BJ (cell line): ENCODE measurements at places on chromosomes 4 and X.

- no peak for DNase-seq
Measured at GRCh38 chr4:39486221-39486804, 27.5 kb downstream of the LIAS start.

- DNase-seq = no peak
Measured at GRCh38 chr4:56745042-56745441, 63.9 kb upstream of the HOPX start.

- no peak for DNase-seq
Measured at GRCh38 chr4:176964116-176964691, 171.5 kb upstream of the VEGFC start.

DNA sequence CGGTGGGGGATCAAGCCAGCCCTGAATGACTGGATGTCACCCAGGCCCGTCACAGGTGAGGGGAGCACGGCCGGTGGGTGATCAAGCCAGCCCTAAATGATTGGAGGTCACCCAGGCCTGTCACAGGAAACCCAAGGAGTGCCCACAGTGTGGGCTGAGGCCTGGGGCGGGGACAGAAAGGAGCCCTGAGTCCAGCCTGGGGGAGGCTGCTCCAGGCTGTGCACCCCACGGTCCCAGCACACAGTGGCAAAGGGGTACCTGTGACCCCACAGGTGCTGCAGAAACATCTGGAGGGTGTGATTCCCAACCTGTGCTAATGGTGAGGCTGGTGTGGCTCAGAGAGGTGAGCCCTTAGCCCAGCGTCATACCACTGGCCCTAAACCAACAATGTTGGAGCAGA lies 6.2 kb upstream of the CPLX1 start:
- DNase-seq = no peak

DNA sequence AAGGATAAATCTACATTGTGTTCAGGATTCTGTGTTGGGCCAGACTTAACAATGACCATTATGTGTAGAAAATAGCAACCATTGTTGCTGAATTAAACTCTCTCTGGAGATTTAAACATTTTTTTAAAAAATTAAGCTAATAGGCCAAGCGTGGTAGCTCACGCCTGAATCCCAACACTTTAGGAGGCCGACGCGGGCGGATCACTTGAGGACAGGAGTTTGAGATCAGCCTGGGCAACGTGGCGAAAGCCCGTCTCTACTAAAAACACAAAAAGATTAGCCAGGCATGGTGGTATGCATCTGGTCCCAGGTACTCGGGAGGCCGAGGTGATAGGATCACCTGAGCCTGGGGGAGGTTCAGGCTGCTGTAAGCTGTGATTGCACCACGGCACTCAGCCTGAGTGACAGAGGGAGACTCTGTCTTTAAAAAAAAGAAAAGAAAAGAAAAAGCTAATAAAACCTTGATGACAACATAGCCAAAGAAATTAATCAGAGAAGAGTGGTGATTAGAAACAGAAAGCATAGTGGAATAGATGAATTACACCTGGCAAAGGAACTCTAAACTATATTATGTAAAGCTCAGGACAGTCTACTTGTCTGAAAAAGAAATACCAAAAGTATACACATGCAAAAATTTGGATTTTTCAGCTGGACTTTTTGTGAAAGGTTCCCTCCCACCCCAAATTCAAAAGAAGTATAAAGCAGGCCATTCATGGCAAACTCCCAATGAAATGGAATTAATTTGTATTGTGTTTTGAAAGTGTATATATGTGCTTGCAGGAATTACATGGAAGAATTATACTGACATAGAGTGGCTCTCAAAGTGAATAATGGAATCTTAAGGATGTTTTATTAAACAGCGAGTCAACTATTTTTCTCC lies 21.9 kb downstream of the PLS3 start:
- no peak for DNase-seq

DNA sequence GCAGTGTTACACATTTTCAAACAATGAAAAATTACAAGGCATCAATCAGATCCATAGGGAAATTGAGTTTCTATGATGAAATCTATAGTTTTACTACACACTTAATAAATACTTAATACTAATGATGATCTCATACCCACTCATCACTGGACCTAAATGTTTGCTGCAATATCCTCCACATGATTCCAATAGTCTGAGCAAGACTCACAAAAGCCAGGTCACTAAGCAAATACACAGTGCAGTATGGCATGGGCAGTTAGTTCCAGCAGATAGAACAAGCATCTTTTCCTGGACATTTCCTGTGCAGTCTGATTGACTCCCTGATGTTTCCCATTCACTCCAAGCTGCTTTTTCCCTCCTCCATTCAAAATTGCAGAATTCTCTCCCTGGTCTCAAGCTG lies 109.0 kb upstream of the ATOH1 start:
- no peak for DNase-seq

GRCh38 chrX:70907900-70908299 lies 611 bp downstream of the TEX11 start:
- no peak for DNase-seq

GRCh38 chr4:1294424-1294823 lies 4.7 kb downstream of the MAEA start:
- no peak for DNase-seq

DNA sequence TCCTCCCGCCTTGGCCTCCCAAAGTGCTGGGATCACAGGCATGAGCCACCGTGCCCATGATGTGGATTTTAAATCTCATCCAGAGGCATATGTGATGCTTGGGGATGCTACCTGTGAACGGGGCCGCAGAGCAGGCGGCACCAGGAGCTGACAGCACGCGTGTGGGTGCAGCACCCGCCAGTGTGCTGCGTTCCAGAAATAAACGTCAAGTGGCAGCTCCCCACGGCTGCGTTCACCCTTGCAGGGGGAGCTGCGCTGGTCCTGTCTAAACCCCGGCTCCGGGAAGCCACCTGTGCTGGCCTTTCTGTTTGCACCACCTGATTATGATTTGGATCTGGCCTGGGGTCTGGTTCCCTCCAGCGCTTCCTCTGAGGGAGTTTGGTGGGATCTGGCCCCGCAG lies 77.8 kb downstream of the SORCS2 start:
- no peak for DNase-seq

- DNase-seq = no peak
Measured at GRCh38 chr4:139922406-139923024, 231.5 kb downstream of the MAML3 start.

DNA sequence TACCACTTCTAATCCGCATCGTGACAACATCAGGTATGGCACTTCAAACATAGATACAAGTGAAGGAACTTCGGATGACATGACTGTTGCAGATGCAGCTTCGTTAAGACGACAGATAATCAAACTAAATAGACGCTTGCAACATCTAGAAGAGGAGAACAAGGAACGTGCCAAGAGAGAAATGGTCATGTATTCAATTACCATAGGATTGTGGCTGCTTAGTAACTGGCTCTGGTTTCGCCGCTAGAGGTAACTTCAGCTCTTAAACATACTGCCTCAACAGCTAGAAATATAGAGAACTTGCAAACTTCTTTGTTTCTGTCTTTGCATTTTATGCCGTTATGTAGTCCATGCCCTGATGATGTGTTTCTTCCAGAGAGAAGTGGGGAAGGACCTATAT lies 530.8 kb upstream of the DIPK2B start:
- no peak for DNase-seq

DNA sequence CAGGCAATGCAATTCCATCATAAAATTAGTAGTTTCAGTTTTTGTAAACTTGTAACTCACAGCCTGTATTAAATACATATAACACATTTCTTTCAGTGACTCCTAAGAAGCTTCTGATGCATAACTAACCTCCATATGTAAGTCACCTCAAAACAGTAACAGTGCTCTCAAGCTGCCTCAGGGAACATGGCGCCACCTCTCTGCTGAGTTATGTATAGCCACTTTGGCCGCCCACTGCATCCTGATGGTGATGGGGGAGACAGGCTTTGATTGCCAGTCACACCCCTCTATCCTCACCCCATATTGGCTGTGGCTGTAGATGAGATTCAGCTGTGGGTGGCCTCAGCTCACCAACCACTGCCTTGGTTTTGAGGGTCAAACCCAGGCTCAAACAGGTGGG lies 54.3 kb downstream of the LRBA start:
- no peak for DNase-seq

- no peak for DNase-seq
Measured at GRCh38 chr4:78951862-78952472, 12.7 kb upstream of the PAQR3 start.

DNA sequence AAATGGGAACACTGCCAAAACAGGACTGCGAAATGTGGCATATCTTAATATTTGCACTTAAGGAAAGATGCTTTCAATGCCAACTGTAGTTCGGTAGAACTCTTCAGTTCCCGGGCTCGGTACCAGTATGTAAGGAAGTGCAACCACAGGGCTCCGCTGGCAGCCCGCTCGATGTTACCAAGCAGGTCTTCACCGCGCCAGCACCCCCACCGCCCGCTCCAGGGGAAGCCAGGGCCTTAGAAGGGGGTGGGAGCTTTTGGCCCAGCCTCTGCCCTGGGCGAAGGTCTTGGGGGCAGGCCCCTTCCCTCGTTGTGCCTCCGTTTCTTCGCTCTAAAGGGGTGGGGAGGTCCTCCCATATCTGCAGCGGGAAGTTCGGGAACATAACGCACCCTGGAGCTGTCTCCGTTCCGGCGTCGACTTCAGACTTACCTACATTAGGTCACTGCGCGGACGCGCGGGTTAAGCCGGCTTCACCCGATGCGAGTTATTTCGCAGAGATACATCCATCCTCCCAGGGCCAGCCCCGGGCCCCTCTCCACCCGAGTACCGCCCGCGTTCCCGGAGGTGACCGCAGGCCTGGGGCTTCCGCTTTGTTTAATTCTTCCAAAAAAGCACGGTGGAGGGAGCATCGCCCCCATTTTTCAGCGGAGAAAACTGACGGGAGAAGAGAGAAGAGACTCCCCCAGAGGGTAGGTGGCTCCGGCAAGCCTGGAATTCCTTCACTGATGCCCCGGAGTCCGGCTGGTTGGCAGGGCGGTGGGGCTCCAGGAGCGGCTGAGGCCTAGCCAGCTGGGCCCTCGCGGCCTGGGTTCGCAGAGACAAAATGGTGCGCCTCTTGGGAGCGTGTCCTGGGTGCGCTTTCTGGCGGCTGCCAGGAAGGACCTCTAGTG lies 1.0 kb upstream of the HMX1 start:
- no peak for DNase-seq

GRCh38 chr4:144313370-144313769 lies 172.9 kb upstream of the GYPA start:
- no peak for DNase-seq

DNA sequence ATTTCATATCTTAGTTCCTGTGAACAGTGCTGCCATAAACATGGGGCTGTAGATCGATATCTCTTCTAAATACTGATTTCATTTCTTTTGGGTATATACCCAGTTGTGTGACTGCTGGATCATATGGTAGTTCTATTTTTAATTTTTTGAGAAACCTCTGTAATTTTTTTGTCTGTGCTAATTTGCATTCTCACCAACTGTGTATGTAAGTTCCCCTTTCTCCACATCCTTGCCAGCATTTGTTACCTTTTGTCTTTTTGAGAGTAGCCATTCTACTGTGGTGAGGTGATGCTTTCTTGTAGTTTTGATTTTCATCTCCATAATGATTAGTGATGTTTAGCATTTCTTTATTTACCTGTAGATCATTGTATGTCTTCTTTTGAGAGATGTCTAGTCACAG lies 2086.5 kb upstream of the TENM3 start:
- no peak for DNase-seq

- no peak for DNase-seq
Measured at GRCh38 chr4:138919094-138919936, 96.3 kb upstream of the NOCT start.

DNA sequence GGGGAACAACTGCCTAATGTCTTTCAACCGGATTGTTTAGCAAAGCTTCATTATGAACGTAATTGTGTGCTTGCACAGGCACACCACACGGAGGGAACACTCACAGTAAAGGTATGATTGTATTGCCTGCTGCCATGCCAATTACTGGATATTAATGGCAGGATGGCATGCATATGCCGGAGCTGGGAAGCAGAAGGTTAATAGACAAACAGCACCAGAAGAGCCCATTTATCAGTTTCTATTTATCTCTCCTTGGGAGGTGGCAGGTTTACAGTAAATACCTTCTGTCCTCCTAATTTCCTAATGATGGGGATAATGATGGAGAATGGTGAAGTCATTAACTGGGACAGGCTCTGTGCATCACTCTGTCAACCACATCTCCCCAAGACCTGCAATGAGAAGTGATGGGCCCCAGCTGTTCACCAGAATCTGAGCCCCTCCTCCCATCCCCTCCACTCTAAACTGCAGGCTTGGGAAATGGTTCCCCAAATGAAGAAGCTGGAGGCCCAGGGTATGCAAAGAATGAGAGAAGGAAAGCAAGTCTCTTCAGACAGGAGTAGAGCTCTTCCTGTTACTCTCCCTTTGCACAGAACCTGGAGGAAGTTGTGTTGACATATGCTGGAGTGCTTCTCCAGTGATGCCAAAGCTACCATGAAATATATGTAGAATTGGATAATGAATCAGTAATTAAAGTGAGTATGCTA lies 160.8 kb downstream of the NAA11 start:
- no peak for DNase-seq

DNA sequence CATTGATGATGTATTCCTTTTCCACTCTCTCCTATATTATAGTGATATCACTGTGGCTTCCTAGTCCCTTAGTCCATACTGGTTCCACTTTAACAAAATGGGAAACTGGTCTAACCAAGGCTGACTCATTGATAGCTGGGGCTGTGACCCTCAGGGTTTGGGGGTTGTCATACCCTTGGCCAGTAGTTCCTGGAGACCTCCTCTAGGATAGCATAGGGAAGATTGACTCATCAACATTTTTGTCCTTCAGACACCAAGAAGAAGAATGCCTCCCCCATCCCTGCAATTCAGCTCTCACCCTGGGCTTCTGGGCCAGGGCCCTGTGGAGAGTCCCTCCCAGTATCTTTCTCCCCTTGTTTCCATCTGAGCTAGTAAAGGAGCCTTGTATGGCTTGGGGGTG lies 68.8 kb upstream of the PRPS1 start:
- DNase-seq = no peak

- no peak for DNase-seq
Measured at GRCh38 chr4:1236103-1236641, 12.8 kb downstream of the CTBP1 start.

DNA sequence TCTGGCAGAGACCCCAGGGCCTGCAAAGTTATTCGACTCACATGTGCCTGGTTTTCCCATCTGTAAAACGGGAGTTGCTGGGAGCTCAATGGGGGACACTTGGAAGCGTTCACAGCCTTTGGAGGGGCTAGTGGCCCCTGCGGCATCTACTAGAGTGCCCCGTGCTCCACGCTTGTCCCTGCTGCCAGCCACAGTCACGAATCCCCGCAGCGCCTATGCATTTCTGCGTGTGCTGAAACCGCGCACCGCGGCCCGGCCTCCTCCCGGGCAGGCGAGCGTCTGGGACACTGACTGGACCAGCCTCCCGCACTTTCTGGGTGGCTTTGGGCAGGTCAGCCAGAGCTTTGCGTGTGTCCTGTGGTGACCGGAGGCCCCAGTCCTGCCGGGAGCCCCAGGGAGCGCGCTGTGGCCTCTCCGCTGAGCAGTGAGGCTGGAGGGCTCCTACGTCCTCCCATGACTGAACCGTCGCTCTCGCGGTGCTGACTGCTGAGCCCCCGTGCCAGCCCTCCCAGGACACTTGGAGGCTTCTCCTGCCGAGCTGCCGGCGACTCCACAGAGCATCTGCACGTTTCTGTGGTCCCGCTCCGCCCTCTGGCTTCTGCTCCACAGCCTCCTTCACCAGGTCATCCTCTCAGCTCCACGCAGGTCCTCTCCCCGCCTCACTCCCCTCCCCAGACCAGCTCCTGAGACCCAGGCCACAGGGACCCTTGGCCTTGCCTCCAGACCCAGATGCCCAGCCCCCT lies 36.3 kb downstream of the PIGG start:
- no peak for DNase-seq
